ENCODE measurements at places on chromosomes 4 and X. TPM values are rescaled to one million over a fixed set of nuclear protein-coding genes. Genes with fewer than 3 reads are reported as not detected.

The PFKFB1 gene
- total RNA-seq = 10.4 TPM

The HERC6 gene
- total RNA-seq = 7.1 TPM

The GAGE13 gene
- total RNA-seq = not detected

The FATE1 gene
- not detected for total RNA-seq

The PNMA6E gene
- total RNA-seq = not detected

The PRSS12 gene
- 0.44 TPM for total RNA-seq

The MAGEA9B gene
- not detected for total RNA-seq

The POLN gene
- total RNA-seq = 4.7 TPM

The PDE6B gene
- total RNA-seq = 2.5 TPM

The RBMXL3 gene
- not detected for total RNA-seq

The SLC4A4 gene
- total RNA-seq = 10.9 TPM

The RBM47 gene
- total RNA-seq = 56.6 TPM

The USP17L19 gene
- not detected for total RNA-seq

The MYL5 gene
- total RNA-seq = 19.0 TPM

All from omental fat pad (tissue), 4 donors.